ENCODE measurements at places on chromosomes 1 and 21. TPM values are rescaled to one million over a fixed set of nuclear protein-coding genes. Genes with fewer than 3 reads are reported as not detected.
A peak's percentile ranks its signal among the peaks of the same experiment; 100 is the strongest.

DNA sequence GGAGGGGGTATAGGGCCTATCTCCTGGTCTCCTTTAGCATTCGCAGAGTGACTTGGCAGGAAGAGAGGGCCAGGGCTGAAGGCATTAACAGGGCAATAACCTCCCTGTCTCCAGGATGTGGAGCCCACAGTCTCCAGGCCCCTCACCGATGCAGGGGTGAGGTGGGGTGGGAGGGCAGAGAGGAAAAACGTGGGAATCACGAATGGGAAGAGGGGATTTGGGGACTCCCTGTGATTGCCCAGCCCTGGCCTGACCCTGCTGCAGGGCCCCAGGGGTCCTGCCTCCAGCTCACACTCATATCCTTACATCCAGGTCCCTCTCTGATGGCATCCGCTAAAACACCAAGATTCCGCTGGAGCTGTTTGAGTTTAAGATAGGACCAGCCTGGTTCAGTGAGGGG is 14.6 kb downstream of the TFAP2E start:
- DNase-seq = no peak

DNA sequence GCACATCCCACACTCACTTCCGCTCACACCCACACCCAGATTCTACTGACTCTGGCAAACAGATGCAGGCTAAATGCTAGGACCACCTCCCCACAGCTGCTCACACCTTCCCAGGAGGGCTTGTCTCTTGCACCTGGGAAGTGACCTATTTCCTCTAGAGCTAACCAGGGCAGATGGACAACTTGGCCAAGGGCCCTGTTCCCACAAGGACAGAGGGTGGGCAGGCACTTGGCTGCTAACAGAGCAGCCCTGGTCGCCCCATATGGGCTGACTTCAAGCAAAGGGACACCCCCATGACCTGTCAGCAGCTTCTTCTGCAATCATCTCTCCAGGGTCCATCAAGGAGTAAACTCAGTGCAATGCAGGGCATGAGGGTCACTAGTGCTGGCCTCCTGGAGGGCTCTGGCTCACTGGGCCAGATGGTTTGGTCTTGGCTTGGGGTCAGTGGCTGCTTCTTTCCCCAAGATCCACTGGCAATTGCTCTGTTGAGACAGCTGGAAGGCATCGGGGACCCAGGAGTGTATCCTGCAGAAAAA is 641.5 kb downstream of the PLPP3 start:
- DNase-seq = no peak

Gene TRABD2B
- not detected for polyA plus RNA-seq

Gene C8A
- not detected for polyA plus RNA-seq

DNA sequence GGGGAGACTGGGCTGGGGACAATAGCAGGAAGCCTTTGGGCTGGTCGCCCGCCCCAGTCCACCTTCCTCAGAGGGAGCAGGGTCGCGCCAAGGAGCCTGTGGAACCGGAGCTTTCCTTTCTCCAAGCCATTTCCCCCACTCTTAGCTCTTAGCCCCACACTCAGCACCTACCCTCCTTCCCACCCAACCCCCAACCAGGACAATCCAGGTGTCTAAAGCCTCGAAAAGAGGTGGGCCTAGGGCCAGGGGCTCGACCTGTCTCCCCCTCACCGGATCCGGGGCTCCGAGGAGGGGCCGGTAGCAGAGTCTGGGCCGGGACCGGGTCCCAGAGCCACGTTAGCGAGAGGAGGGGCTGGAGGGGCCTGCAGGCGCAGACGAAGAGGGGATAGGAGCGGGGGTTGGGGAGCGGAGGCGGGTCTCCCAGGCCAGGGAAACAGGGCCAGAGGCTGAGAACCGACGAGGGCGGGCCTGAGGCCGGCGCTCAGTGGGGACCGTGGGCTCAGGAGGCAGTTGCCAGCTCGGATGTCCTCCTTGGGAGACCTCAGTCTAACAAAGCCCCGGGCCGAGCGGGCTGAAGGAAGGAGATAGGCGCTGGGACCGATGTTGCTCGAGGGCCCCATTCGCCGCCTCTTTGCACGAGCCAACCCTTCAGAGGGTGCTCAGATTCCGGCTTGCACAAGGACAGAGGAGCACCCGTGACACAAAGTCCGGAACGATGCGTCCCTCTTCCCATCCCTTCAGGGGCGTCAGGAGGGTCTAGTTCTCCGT is 943 bp downstream of the SEMA6C start:
- no peak for DNase-seq

Gene EDN2
- not detected for polyA plus RNA-seq

Gene TRPM2
- polyA plus RNA-seq = 0.82 TPM

Gene TMEM79
- 6.1 TPM for polyA plus RNA-seq

- DNase-seq = no peak
Measured at GRCh38 chr1:84277343-84278059, 24.0 kb upstream of the SAMD13 start.

DNA sequence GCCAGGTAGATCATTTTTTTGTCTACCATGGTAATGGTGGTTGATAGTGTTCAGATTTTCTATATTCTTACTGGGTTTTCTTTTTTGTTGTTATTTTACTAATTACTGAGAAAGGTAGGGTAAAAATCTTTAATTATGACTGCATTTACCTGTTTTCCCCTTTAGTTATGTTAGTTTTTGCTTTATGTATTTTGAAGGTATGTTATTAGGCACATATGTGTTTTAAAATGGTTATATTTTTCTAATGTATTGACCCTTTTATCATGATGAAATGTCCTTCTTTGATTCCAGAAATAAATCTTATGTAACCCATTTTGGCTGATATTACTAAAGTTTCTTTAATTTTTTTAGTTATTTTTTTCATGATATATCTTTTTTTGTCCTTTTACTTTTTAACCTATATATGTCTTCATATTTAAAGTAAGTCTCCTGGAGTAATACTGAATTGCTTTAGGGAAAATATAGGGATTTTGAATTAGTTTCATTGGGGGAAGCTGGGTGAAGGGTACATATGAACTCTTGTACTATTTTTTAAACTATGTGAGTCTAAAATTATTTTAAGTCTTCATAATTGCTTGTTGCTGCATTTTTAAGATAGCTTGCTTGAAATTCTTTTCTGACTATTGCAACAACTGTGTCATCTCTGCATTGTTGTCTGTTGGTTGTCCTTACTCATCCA is 22.4 kb downstream of the SLC35A3 start:
- no peak for DNase-seq

Gene SPATA45
- polyA plus RNA-seq = not detected

- no peak for DNase-seq
Measured at GRCh38 chr1:236491469-236492136, 32.2 kb upstream of the LGALS8 start.

- peak; percentile 85 for DNase-seq
Measured at GRCh38 chr1:223714849-223715603, 2.7 kb downstream of the CAPN2 start.

DNA sequence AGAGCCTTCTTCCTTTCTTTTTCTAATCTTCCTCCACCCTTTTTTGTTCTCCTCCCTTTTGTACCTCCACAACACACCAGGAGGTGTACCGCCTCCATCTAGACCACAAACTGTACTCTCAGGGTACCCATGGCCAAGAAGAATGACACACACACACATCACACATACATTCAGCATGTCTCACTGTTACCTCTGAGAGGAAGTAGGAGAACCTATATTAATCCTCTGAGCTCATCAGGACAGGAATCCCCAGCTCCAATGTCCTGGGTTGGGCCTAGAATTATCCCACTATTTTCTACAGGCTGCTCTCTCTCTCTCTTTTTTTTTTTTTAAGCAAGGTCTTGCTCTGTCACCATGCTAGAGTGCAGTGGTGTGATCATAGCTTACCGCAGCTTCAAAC is 36.7 kb downstream of the ATP2B4 start:
- DNase-seq = no peak

- no peak for DNase-seq
Measured at GRCh38 chr1:156500543-156500792, at the start of gene MEF2D. TSS of gene MEF2D (minus strand) at chr1:156500775. CDS start at chr1:156483292, 17,483 bp downstream.

Gene CD1C
- polyA plus RNA-seq = not detected

DNA sequence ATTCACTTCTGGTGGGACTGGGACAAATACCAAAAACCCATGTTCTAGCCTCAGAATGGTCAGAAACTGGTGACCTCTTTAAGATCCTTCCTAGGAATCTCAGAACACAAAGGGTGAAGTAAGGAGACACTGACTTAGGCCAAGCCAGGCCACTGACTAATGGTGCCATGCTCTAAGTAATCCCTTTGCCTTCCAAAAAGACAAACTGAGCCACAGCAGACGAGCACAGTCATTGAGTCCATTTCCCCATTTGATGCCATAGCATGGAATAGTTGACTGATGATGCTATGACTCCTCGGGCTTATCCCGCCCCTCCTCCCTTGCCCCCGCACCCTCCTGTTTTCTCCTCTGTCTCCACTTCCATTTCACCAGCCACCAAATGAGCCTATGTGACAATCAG is 145.8 kb upstream of the ZNF648 start:
- no peak for DNase-seq

DNA sequence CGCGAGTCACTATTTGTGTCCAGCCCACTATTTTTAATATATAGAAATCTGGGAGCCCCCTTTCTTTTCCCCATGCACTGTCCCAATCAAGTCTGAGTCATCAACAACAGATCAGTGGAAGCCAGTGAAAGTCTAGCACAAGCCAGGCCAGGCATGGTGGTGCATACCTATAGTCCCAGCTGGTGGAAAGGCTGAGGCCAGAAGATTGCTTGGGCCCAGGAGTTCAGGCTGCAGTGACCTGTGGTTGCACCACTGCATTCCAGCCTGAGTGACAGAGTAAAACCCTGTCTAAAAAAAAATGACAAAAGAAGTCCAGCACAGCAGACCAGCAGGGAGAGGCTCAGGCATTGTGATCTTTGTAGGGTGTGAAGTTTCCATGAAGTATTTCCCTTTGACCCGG is 9.0 kb upstream of the RPL5 start:
- no peak for DNase-seq

DNA sequence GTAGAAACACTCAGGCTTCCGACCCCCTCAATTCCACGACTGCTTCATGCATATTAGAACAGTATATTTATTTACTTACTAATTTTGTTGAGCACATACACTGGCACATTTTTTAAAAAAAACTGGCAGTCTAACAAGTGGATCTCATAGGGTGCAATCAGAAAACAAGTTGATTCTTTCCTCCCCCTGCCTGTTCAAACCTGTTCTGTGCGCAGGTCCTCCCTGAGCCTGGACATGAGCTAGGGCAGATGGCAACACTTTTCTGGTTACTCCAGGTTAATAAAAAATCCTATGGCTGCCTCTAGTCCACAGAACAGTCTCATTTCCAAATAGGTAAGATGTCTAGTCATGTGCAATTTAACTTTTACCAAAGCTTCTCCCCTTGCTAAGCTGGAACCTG is 18.6 kb downstream of the HSD11B1 start:
- DNase-seq = no peak

Gene ACTN2
- polyA plus RNA-seq = 0.94 TPM

Data from K562 (cell line).